CD8-positive, alpha-beta memory T cell (primary cell): ENCODE measurements at places on chromosomes 6 and 20. TPM values are rescaled to one million over a fixed set of nuclear protein-coding genes. Genes with fewer than 3 reads are reported as not detected.

DNA sequence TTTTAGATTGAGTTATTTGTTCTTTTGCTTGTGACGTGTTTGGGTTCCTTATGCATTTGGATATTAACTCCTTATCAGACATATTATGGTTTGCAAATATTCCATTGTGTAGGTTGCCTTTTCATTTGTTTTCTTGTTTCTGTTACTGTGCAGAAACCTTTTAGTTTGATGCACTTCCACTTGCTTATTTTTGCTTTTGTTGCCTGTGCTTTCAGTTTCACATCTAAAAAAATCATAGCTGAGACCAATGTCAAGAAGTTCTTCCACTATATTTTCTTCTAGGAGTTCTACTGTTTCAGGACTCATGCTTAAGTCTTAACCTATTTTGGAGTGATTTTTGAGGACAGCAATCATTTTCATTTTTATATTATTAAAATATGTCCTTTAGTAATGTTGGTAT, 113.5 kb downstream of the EPM2A start:
- H3K27ac ChIP-seq: no peak overlapping the region
- no peaks in the 10 kb centered on the region for H3K27me3 ChIP-seq
- no peaks in the 10 kb centered on the region for H3K4me1 ChIP-seq

ARFGEF3 gene
- 0.11 TPM for total RNA-seq

DNA sequence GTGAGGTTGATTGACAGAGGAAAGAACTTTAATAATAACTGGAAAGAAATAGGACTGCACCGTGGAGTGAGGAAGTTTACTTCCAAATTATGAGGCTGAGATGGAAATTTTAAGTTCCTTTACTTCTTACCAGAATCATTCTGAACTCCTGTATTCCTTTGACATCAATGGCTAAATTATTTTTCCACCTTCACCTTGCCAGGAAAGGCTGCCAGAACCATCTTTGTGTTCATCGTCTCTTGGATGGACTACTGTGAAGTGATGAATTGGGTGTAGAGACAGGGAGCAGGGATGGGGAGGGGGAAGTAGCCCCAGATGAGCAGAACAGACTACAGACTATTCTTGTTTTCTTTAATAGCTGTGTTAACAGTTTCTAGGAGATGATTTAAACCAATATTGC, 102.1 kb upstream of the CEP162 start:
- no peaks in the 10 kb centered on the region for H3K4me1 ChIP-seq
- H3K4me3 ChIP-seq: no peak overlapping the region
- DNase-seq: no peak
- H3K27ac ChIP-seq: no peak overlapping the region
- no peaks in the 10 kb centered on the region for H3K36me3 ChIP-seq

GRCh38 chr6:83055366-83055964, 10.2 kb downstream of the UBE3D start:
- H3K4me1 ChIP-seq: no peaks in the 10 kb centered on the region
- H3K27me3 ChIP-seq: no peaks in the 10 kb centered on the region
- peak; percentile 24 for DNase-seq
- no peaks in the 10 kb centered on the region for H3K36me3 ChIP-seq
- H3K4me3 ChIP-seq: no peak overlapping the region

C6orf15 gene
- not detected for total RNA-seq

DNA sequence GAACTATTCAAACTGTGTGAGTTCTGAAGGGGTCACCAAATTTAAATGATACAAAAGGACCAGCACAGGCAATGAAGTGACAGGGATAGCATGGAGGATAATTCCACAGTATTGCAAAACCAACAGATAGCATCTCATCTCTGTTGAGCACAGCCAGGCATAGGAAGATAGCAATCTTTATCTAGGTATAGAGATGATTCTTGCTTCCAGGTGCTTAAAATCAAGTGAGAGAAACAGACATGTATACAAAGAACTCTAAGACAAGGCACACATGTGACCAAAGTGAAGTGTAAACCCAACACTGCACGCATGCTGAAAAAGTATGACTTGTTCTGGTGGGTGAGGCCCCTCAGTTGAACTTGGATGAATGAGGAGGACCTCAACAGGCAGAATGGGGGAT, 48.4 kb upstream of the ARMC2 start:
- DNase-seq: no peak
- H3K27me3 ChIP-seq: no peaks in the 10 kb centered on the region
- H3K36me3 ChIP-seq: no peaks in the 10 kb centered on the region

CDSN gene
- not detected for total RNA-seq
